ENCODE measurements at places on chromosomes 4 and X.

DNA sequence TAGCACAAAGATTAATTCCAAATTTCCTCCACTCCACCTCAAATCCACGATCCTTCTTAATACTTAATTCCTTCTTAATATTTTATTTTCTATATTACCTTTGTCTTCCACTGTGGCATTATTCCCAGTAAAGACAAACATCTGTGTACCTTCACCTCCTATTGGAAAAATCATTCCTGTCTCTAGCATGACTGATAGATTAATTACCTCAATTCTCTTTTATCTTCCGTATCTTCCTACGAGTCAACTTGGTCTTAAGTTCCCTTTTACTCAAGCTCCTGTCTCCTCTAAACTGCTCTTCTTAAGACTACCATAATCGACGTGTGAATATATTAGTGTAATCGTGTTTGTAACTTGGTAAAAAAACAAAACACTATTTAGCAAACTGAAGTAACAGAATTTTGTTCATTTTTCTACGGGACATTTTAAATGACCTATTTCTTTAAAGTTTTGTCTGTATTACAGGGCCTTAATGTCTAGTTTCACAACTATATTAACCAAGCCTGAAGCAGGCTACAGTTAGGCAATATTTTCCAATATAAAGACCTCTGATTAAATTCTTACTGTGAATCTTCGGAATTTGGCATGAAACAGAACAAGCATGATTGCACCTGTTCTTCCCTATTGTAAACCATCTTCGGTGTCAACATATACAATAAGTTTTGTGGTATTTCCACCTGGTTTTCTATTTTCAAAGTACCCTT lies 1.1 kb upstream of the USP38 start:
- DNase-seq: no peak

DNA sequence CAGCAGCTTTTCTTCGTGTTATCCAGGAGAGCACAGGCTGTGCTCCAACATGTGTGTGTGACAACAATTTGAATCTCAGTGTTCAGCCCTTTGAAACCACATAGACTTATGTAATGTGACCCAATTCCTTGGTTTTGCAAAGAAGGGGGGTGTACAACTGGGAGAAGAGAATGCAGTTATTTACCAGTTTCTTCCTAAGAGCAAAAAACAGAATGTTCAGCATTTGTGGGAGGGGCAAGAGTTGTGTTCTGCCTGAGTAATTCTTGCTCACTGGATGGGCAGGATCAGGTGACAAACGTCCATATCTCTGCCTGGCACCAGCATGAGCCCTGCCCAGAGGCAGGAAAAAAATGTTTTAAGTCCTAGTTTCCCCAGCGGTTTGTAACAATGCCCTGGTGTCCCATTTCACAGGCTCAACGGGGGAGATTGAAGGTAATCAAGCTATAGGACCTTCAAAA lies 72.0 kb downstream of the PRPS1 start:
- DNase-seq: no peak

DNA sequence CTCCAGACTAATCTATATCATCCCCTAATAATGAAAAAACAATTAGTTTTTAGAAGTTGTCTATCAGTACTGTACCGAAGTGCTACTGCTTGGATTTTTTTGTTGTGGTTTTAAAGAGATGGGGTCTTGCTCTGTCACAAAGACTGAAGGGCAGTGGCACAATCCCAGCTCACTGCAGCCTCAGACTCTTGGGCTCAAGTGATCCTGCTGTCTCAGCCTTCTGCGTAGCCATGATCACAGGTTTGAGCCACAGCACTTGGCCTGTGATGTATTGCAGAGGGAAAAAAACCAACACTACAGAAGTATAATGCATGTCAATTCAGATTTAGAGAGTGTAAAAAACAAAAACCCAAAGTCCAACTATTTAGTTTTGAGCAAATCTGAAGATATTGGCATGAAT lies 875.0 kb downstream of the ADGRL3 start:
- DNase-seq: no peak

GRCh38 chrX:39367416-39367815 lies 566.2 kb downstream of the MID1IP1 start:
- no peak for DNase-seq
